IPS-NIHi11 (cell line): ENCODE measurements at places on chromosomes 1 and 21.
A peak's percentile ranks its signal among the peaks of the same experiment; 100 is the strongest.

DNA sequence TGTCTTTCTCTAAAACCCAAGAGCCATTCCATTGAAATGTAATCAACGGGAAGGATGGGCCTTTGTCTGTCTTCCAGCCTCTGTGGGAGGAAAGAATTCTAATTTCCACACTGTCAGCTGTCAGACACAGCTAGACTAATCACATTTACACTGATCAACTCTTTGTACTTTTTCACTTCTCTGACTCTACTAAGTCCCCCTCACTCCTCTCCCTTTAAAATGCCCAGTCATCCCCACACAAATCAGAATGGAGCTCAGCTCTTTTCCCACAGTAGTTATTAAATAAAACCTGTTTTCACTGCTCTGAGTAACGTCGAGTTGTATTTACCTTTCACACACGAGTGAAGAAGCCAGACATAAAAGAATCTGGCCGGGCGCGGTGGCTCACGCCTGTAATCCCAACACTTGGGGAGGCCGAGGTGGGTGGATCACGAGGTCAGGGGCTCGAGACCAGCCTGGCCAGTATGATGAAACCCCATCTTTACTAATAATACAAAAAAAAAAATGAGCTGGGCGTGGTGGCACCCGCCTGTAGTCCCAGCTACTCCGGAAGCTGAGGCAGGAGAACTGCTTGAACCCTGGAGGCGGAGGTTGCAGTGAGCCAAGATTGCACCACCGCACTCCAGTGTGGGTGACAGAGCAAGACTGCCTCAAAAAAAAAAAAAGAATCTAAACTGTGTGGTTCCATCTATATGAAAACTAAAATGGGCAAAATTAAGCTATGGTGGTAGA, 13.3 kb downstream of the ZBTB8OS start:
- DNase-seq, result no peak

- no peak for DNase-seq
These were observed 14.0 kb upstream of the JAM2 start for GRCh38 chr21:25625036-25625435.

DNA sequence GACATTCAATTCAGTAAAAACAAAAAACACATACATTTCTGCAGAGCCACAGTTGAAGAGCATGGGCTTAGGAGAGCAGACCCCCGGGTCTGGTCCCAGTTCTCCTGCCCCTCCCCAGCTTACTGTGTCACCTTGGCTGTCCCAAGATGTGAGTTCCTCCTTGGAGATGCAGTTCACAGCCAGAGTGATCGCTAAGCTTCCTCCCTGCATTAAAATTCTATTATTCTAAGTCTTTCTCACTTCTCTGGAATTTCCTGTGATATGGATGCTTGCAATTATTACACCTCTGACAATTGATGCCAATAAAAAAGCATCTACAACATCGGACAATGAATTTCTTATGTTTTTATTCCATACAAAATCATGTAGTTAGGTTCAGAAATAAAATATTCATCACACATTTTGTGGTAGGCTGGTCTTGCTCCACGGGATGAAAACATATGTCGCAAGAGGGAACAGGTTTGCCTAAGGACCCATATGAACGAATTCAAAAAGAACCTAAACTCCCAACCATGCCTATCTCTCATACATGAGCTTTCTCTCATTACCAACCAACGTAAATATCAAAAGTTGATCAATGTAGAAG, 328.5 kb upstream of the RUNX1 start:
- no peak for DNase-seq

DNA sequence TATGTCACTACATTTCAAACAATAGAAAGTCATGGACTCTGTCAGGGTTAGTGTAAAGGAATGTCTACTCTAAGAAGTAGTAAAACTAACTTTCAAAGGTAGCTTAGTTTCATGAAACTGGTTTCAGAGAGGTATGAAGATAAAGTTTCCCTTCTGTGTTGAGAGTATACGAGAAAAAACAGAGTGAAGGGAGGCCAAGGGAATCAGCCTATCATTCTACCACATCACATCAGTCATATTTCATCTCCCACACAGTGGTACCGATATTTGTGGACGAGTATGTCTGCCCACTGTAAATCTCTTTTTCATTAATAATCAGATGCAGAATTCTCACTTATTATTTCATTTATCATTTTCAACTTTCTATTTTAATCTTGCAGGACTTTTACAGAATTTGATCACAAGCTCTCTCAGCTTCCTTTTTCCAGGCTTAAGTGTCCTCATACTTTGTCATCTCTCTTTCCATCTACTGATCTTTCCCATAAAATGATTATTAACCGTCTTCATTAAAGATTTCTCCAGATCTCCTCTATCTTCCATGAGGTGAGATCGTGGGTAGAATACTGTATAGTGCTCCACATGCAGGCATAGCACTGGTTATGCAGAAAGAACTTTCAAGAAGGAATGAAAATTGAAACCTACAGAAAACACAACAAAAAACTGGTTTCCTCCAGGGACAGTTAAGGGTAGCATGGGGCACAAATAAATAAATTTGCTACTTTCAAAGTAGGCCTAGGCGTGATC, 11.5 kb upstream of the IFI16 start:
- DNase-seq, result no peak

- DNase-seq, result no peak
These were observed 5.8 kb downstream of the IFI16 start for GRCh38 chr1:159015440-159015909.

- DNase-seq, result peak; percentile 54
These were observed 23.4 kb upstream of the EFHD2 start for GRCh38 chr1:15386164-15386749.

- DNase-seq, result no peak
These were observed 3.6 kb downstream of the KRTAP21-3 start for GRCh38 chr21:30714946-30715345.

DNA sequence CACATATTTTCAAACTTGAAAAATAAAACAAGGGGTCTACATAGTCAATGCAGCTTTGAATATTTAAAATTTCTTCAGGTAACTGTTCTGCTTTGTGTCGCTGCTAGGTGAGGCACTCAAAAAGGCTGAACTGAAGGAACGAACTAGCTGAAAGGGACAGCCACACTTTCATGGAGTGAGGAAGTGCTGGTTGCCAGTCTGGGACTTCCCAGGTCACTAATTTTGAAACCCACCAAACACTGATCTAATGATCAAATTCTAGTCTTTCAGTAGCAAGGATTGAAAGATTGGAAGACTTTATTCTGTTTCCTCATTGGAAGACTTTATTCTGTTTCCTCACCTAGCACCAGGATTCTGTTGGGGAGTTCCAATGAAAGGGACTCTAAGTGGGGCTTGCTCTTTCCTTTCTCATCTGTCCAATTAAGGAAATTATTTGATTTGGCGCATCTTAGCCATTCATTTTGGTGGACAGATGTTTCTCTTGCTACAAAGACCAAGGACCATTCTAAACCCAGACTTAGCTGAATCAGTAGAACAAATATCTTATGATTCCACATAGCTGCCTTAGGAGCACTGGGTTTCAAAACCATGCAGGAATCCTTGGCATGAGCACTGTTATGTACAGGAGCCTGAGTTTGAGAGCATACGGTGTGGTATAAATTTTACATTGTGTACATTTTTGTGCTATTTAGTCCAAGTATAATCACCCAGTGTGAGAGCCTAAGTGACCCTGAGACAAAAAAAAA, 10.9 kb upstream of the ARID1A start:
- no peak for DNase-seq

GRCh38 chr1:211610779-211611556, 32.0 kb upstream of the SLC30A1 start:
- DNase-seq, result no peak

DNA sequence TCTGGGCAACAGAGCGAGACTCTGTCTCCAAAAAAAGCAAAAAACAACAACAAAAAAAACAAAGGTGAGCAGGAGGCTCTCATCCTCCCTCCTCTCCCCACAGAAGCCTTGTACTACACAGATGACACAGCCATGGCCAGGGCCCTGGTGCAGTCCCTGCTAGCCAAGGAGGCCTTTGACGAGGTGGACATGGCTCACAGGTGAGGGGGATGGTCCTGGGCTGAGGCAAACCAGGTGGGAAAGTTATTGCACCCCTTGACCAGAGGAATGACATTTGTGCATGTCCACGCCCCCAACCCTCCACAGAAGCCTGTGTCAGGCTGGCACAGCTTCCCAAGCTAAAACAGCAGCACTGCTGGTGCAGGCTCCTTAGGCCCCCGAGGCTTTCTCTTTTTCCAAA, 2.4 kb downstream of the ADPRS start:
- no peak for DNase-seq

GRCh38 chr1:25922056-25922970, 16.1 kb upstream of the STMN1 start:
- peak; percentile 62 for DNase-seq

DNA sequence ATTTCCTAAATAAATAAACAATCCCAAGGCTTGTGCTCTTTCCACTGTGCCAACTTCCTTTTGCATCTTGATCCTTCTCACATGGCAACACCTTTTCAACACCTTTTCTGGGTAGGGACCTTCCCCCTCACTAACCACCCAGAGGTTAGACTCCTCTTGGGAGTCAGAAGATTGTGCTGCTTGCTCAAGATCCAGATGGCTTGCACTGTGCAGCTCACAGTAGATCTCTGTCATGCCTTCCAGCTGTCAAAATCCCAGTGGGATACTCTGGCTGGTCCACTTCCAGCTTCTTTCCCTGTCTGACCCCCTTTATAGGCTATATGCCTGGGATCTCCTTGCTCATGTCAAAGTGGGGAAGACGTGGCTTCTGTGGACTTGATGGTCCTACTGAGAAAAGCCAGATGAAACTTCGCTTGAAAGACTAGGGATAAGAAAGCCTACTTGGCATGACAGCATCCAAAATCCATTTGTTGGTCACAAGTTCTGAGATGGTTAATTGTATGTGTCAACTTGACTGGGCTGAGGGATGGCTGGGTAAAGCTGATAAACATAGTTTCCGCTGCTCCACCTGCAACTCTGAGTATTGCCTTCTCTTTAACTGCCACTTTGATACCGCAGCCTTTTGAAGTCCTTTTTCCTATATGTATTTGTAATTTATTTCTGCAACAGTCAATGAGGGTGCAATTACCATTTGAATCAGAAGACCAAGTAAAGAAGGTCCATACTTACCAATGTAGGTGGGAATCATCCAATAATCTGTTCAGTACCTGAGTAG, 74.5 kb downstream of the S1PR1 start:
- DNase-seq, result no peak

- no peak for DNase-seq
These were observed 40.3 kb downstream of the GPATCH2 start for GRCh38 chr1:217590598-217590997.

GRCh38 chr1:42586016-42586415, 72.2 kb upstream of the PPIH start:
- no peak for DNase-seq

- DNase-seq, result no peak
These were observed 1.7 kb downstream of the ASPM start for GRCh38 chr1:197144570-197145325.

GRCh38 chr1:13478692-13479091, 35.1 kb downstream of the LRRC38 start:
- no peak for DNase-seq

- DNase-seq, result no peak
These were observed 10.7 kb upstream of the MAST2 start for GRCh38 chr1:45792744-45793143.

DNA sequence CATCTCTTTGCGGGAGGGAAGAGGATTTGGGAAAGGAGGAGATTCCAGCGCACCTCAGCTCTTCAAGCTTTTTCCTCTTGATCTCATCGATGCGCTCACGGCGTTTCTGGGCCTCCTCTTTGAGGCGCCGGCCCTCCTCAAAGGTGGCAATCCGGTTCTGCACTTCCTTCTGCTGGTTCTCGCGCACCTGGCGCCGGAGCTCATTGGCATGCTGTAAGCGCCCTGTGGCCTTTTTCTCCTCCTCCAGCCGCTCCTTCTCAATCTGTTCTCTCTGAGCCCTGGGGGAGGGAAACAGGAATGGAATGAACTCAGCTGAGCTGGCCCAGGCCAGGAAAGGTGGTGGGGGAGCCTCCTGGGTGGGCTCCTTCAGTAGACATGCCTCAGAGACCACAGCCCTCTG, 10.4 kb upstream of the VSIG8 start:
- DNase-seq, result no peak

- no peak for DNase-seq
These were observed 89.2 kb downstream of the PLXNA2 start for GRCh38 chr1:208154679-208155642.

- DNase-seq, result no peak
These were observed 86.7 kb upstream of the TLR5 start for GRCh38 chr1:223229756-223230155.

DNA sequence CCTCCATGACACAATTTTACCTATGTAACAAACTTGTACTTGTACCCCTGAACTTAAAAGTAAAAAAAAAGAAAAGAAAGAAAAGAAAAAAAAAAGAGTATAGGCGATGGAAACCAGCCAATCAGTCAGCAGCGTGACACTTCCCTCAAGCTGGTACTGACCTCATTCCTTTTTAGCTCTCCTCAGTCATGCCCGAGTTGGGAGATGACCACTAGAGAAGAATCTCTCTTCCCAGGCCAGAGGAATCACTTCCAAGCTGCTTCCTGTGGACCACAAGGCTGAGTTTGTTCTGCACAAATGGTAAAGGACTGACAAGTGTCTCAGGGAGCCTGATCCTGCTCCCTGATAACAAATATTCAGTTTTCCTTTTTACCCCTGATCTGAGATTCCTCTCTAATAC, 313.5 kb upstream of the ESRRG start:
- no peak for DNase-seq

- DNase-seq, result no peak
These were observed 16.3 kb downstream of the ABCD3 start for GRCh38 chr1:94434365-94435045.

GRCh38 chr1:156708218-156708661, 2.9 kb upstream of the CRABP2 start:
- peak; percentile 74 for DNase-seq

GRCh38 chr1:218779341-218780100, 394.2 kb upstream of the LYPLAL1 start:
- DNase-seq, result no peak
